ENCODE measurements at places on chromosomes 12 and 14.

DNA sequence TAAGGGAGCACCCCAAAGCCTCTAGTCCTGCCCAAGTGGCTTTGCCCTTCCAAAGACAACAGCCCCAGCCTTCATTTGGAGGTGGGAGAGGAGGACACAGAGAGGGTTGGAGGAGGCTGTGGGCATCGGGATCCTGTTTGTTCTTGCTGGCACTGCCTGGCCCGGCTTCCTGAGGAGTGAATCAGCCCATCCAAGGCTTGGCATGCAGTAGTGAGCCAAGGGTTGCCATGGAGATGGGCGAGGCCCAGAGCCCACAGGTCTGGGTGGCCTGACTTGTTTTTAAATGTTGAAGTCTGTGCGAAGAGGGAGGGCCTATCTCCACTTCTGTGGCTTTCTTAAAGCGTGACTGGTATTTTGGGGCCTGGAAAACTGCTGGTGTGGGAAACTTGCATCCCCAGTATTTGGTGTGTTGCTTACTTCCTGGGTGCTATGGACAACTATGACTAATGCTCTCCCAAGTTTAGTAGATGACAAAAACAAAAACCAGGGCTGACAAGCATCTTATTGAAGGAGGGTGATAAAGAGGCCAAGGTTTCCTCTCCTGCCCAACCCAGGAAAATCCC is 15.8 kb downstream of the CD9 start:
- DNase-seq, result no peak

GRCh38 chr12:13165617-13166041 is 30.9 kb upstream of the EMP1 start:
- DNase-seq, result no peak

GRCh38 chr12:915090-915489 is 34.4 kb downstream of the RAD52 start:
- no peak for DNase-seq

DNA sequence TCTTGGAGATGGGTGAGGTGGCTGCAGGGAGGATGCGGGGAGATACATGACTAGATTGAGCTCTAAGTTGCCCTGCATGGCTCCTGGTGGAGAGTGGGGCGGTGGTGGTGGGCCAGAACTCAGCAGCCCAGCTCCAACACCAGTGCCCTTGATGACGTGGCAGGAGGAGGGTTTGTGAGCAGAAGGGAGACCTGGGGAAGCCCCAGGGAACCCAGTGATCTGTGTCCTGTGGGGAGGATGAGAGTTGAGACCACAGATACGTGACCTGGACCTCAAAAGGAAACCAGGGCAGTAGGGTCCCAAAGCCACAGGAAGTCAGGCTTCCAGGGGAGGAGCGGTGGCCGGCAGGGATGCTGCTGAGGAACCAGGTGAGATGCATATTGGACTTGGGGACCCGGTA is 989.1 kb upstream of the TMEM132C start:
- DNase-seq, result no peak

DNA sequence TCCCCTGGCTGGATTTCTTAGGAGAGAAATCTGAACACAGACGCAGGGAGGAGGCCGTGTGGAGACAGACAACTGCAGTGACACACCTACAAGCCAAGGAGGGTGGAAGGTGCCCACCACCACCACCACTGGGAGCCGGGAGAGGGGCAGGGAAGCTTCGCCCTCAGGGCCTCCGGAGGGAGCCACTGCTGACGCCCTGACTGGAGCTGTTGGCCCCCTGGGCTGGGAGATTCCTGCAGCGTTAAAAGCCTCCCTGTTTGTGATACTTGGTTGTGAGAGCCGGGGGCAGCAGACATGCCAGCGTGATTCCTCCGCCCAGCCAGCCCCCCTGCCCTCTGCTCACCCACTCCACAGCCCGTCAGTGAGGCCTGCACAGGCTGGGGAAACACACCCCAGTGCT is 72.0 kb downstream of the CHGA start:
- no peak for DNase-seq

DNA sequence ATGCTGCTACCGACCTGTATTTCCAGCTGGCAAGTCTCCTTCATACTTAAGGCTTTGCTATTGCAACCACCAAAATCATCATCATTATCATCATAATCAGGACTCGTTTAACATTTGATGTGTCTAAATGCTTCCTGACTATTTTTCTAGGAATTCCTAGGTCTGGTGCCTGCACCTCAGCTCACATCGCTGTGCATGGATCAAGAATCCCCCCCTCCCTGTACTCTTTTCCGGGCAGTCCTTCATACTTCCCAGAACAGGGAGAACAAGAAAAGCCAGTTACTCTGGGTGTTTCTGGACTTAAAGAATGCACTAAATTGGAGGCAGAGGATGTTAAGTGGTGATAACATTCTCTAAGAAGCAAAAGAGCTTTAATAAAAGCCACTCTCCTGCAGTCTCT is 9.4 kb downstream of the ERP27 start:
- DNase-seq, result peak; percentile 6

DNA sequence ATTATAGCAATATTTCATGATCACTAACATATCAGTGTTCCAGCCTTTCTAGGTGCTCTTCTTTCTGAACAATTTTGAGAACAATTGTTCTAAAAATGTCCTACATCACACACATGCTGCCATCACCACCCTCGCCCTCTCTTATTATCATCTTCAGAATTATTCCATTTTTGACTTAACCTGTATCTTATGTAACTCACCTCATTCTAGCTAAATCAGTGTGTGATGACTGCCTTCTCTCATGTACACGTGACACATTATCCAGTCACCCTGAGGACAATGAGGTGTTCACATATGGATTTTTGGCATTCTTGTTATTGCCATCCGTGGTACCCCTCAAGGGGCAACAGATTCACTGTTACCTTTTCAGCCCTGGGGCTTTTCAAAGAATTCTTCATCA is 87.3 kb downstream of the RFX4 start:
- no peak for DNase-seq

All from spinal cord (tissue), 10 donors.